Stimulated activated CD4-positive, alpha-beta T cell treated with anti-CD3 and anti-CD28 coated beads, Interleukin-2, amount 100 ng/mL, for 24 hours (primary cell): ENCODE measurements at places on chromosomes 7 and 10.
A peak's percentile ranks its signal among the peaks of the same experiment; 100 is the strongest.

DNA sequence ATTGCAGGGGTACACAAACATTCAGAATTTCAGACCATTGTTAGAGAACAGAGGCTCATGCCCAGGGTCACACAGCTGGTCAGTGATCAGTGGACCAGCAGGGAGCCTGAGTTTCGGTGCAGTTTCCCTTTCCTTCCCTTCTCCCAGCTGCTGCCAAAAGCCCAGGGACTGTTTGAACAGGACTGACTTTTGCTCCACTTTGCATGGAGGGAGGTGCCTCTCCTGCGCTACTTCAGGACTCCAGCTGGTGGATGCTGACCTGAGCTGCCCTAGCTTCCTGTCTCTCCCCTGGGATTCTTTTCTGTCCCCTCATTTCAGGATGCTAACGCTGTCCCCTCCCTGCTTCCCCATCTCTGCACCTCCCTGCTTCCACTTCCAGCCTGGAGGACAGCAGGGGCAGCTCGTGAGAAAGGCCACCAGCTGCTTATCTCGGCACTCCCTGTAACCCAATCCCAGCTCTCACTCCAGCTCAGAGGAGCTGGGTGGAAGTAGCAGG is 14.5 kb downstream of the SH2D4B start:
- DNase-seq = no peak

- DNase-seq = no peak
Observed at GRCh38 chr7:11775401-11775800, 56.6 kb downstream of the THSD7A start.

DNA sequence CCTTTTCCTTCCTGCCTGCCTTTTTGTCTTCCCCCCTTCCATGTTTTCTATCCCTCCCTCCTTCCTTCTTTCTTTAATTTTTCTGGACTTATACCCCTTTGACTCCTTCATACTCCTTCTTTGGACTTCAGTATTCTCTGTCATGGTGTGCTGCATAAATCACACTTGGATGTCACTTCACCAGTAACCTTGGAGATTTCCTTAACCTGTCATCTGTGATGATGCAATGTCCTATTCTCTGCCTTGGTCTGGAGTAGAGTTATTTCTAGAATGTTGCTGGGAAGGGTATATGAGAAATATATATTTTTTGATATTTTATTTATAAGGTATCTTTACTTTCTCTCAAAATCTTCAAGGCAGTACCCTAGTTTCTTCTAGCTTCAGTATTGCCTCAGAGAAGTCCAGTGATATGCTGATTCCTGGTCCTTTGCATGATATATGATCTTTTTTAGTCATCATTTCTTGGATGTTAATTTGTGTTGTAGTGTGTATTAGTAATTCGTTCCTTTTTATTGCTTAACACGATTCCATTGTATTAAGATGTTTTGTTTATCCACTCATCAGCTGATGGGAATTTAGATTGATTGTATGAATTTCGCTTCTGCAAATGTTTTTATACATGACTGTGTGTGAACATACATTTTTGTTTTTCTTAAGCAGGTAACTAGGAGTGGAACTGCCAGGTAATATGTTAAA is 206.9 kb upstream of the MBL2 start:
- no peak for DNase-seq

- DNase-seq = peak; percentile 32
Observed at GRCh38 chr10:62805231-62806099, 945 bp downstream of the ADO start.

- no peak for DNase-seq
Observed at GRCh38 chr10:75334720-75335119, 66.8 kb downstream of the ZNF503 start.

DNA sequence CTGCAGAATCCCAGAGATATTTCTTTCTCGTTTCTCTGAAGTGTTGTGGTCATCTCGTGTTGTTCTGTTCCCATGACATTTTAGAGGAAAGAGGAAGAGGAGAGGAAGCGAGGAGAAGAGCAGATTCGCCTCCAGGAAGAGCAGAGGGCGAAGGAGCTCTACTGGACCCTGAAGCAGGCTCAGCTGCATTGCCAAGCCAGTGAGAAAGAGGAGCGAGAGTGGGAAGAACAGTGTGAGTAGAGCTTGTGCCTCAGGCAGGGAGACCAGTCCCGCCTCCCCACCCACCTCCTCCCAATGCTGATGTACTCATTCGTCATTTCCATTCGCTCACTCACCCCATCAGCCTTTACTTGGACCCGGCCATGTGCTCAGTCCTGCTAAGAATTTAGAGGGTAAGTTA is 50.8 kb downstream of the SH2D4B start:
- no peak for DNase-seq

- DNase-seq = no peak
Observed at GRCh38 chr7:91311839-91312238, 47.6 kb downstream of the FZD1 start.

- no peak for DNase-seq
Observed at GRCh38 chr7:2405201-2405600, 1.8 kb downstream of the CHST12 start.

- peak; percentile 20 for DNase-seq
Observed at GRCh38 chr7:154744256-154744860, 258.6 kb downstream of the PAXIP1 start.

DNA sequence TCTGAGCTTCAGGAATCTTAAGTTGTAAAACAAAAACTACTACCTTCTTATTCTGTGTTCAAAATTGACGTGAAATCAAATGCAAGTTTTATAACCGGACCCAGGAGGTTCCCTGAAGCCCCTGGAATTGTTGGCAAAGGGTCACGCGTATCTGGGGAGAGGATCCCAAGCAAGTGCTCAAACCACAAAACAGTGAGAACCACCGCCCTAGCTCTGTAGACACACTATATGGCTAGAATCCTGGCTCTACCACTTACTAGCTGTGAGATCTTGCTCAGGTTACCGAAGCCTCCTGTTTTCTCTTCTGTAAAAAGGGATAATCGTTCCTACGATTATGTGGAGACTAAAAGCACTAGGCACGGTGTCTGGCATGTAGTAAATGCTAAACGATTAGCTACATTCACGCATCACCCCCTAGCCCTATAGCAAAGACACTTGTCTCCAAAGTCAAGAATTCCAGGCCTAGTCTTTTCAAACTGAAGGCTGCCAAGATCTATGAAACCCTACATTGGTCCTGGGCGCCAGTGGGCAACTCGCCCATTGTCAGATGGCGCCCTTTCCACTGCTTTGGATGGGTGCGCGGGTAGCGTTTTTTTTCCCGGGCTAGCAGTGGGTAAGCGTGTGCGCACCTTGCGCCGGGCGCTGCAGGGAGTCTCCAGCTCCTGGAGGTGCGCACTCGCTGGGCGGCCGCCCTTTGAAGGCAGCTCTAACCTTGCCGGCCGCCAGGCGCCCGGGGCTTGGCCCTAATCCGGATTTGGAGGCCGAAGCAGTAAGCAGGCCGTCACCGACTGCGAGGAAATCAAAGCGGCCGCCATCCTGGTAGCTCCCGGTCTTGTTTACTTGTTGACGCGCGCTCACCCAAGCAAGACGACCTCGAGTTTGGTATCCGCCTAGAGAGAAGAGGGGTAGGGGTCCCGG is 11.6 kb upstream of the NKX2-3 start:
- DNase-seq = no peak

DNA sequence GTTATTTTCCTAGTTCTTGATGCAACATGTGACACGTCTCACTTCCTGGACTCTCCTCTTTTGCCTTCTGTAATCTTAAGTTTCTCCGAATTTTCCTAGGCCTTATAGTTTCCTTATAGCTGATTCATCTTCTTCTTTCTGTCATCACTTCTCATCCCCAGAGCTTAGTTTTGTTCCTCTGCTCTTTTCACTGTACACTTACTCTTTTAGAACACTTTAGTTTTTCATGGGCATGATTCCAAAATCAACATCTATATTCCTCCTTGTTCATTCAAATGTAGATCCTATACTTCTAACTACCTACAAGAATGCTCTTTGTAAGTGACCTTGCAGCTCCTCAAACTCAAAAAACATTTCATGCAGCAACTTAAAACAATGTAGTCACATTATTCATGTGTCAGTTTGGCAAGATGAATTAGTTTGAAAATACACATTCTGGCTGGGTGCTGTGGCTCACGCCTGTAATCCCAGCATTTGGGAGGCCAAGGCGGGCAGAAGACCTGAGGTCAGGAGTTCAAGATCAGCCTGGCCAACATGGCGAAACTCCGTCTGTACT is 13.1 kb upstream of the SLC26A3 start:
- DNase-seq = no peak

DNA sequence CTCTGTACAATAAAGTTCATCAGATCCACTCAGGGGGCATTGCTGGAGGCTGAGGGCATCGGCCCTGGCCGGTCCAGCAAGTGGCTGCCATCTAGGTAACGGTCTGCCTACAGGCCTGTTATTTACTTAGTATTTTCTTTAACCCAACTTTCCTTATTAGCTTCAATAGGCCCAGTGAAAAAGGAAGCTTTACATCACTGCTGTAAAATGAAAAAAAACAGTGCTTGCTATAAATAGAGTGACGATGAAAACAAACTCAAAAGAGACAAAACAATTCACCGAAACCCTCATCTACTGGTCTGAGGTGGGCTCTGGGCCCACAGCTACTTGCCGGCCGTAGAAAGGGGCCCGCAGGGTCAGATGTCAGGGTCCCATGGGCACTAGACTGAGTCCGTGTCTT is 192.5 kb downstream of the ELFN1 start:
- no peak for DNase-seq

- no peak for DNase-seq
Observed at GRCh38 chr7:107286751-107287621, 118.2 kb downstream of the HBP1 start.

DNA sequence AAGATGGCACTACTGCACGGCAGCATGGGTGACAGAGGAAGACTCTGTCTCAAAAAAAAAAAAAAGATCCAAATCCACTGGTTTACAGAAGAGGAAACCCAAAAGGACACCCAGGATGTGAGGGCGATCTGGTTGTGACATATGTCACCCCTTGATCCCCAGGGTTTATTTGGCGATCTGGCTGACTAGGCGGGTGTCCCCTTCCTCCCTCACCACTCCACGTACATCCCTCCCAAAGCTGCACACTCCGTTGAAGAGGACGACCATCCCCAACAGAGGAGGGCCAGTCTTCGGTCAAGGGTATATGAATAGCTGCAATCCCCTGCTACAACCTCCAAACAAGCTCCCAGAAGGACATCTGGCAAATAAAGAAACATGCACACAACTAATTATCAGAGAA is 111.6 kb downstream of the HTR5A start:
- DNase-seq = no peak

GRCh38 chr10:78964952-78965633 is 103.7 kb upstream of the ZMIZ1 start:
- DNase-seq = no peak

- DNase-seq = no peak
Observed at GRCh38 chr7:19665399-19666008, 43.3 kb downstream of the POLR1F start.

DNA sequence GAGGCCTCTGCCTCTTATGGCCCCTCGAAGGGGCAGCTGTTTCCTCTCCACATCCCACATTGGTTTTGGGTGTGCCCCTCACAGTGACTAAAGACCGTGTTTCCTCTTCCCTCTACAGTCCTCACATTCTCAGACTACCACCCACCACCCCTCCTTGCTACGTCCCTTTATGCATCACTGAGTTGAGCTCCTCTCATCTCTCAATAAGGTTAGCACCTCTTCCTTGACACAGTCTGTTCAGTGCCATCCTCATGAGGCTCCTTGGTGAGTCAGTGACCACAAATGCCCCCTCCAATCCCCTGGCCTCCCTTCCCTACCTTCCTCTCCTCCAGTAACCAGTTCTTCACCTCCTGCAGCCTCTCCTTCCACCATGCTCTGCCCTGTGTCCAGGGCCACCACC is 239.1 kb upstream of the MYO3A start:
- DNase-seq = no peak

DNA sequence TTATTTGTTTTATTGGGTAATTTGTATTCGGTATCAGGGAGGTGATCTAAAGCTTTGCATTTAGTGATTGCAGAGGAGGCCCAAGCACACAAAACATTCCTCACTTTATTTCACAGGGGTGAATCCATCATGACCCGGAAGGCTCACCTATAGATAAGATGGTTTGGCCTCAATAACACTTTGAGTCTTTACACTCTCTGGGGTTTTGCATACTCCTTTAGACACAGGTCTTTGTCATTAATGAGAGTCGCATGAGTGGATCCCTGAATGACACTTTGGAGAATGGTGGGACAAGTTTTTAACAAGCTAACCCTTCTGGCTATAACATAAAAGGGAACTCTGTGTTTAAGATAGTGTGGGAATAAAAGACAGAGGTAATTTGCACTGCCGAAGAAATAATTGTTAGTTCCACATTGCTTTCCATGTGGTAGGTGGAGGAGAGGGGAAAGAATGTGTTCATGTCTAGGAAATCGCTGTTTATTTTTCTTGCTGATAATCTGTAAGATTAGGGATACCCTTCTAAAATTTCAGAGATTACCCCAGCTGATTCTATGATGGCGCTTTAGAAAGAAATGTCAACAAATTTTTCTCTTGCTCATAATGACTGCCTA is 455.8 kb downstream of the TFEC start:
- no peak for DNase-seq

- DNase-seq = no peak
Observed at GRCh38 chr10:77285529-77286182, 352.0 kb downstream of the KCNMA1 start.

DNA sequence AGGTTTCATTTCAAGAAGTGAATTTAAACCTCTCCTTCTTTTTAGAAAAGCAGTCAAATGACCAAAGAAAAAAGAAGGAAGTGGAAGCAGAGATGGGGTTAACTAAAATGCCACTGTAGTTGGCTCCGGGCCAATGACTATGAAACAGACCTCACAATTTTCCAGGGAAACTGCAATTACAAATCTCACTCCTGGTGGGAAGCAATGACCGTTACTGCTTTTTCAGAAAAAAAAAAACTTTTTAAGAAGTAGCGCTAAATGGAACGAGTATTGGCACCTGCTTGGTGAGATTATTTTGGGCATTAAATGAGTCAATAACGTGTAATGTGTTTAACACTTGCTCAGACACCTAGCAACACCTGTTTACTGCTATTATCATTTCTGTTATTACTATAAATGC is 1.2 kb downstream of the SFRP4 start:
- no peak for DNase-seq

- no peak for DNase-seq
Observed at GRCh38 chr7:37315772-37316715, 132.6 kb downstream of the ELMO1 start.

GRCh38 chr7:148700661-148701064 is 2.0 kb downstream of the CUL1 start:
- DNase-seq = peak; percentile 64
